Tracheal epithelial cell (primary cell): ENCODE measurements at places on chromosomes 5 and 9. TPM values are rescaled to one million over a fixed set of nuclear protein-coding genes. Genes with fewer than 3 reads are reported as not detected.

Gene CMBL
- 3.4 and 11.3 TPM in 2 replicates for total RNA-seq

Gene RASGRF2
- total RNA-seq: 0.21 and 1.7 TPM in 2 replicates

Gene PCDHGA8
- total RNA-seq: 0.21 and 0.48 TPM in 2 replicates

Gene SPINK13
- total RNA-seq: not detected in 2 replicates

Gene NDOR1
- total RNA-seq: 2.7 and 6.2 TPM in 2 replicates

Gene PHF24
- total RNA-seq: under 0.01 and 0.48 TPM in 2 replicates

Gene LCN9
- not detected in 2 replicates for total RNA-seq

Gene C5orf34
- total RNA-seq: 0.85 and 1.4 TPM in 2 replicates

Gene TMC1
- total RNA-seq: not detected in 2 replicates

Gene GFI1B
- not detected in 2 replicates for total RNA-seq

Gene FOXD1
- 4.1 and 4.9 TPM in 2 replicates for total RNA-seq

Gene FBXO10
- total RNA-seq: 4.8 and 7.2 TPM in 2 replicates

Gene CHSY3
- under 0.01 and 1.4 TPM in 2 replicates for total RNA-seq

Gene VCP
- 237 and 359 TPM in 2 replicates for total RNA-seq

Gene ADAMTS13
- total RNA-seq: 0.21 and 1.4 TPM in 2 replicates

Gene ACTBL2
- 0.21 and 2.2 TPM in 2 replicates for total RNA-seq

Gene SOHLH1
- total RNA-seq: not detected in 2 replicates

Gene EIF4EBP3
- total RNA-seq: 0.85 and 4.3 TPM in 2 replicates

Gene MYOT
- not detected in 2 replicates for total RNA-seq

Gene PDZD2
- total RNA-seq: 7.7 and 8.3 TPM in 2 replicates

Gene CTXN3
- total RNA-seq: not detected in 2 replicates

Gene PCDHA4
- 0.21 and 1.2 TPM in 2 replicates for total RNA-seq

Gene LIX1
- total RNA-seq: not detected in 2 replicates

Gene SLC2A6
- 1.9 and 37.6 TPM in 2 replicates for total RNA-seq

Gene ORM2
- not detected in 2 replicates for total RNA-seq

Gene PRLR
- under 0.01 TPM in 1 of 2 replicates, not detected in the other for total RNA-seq

Gene ZNG1F
- 3.8 and 4.3 TPM in 2 replicates for total RNA-seq

Gene CCL19
- total RNA-seq: not detected in 2 replicates

Gene UQCRQ
- total RNA-seq: 112 and 114 TPM in 2 replicates

Gene PCDHGB7
- total RNA-seq: 1.1 and 3.4 TPM in 2 replicates

Gene CMYA5
- total RNA-seq: 0.21 and 0.24 TPM in 2 replicates

Gene NSUN2
- total RNA-seq: 54.4 and 80.7 TPM in 2 replicates

Gene ANKRD55
- total RNA-seq: not detected in 2 replicates
